Activated CD4-positive, alpha-beta T cell treated with anti-CD3 and anti-CD28 coated beads for 48 hours (primary cell): ENCODE measurements at places on chromosomes 2 and 18.
A peak's percentile ranks its signal among the peaks of the same experiment; 100 is the strongest.

DNA sequence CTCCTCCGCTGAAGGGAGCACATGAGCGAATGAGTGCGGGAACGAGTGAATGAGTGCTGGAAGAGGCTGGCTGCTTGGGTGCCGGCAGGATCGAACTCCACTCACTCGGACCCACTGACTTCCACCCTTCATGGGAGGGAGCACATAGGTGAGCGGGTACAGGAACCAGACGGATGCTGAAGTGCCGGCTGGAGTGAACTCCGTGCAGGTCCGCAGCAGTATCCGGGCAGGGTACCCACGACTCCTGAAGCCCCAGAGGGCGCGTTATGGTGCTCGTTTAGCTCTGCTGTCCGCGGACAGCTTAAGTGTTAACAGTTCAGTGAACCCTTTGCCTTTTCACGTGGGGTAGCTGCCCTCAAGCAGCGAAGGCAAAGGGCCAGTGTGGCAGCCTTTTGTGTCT, 23.2 kb downstream of the RPRM start:
- DNase-seq, result no peak

DNA sequence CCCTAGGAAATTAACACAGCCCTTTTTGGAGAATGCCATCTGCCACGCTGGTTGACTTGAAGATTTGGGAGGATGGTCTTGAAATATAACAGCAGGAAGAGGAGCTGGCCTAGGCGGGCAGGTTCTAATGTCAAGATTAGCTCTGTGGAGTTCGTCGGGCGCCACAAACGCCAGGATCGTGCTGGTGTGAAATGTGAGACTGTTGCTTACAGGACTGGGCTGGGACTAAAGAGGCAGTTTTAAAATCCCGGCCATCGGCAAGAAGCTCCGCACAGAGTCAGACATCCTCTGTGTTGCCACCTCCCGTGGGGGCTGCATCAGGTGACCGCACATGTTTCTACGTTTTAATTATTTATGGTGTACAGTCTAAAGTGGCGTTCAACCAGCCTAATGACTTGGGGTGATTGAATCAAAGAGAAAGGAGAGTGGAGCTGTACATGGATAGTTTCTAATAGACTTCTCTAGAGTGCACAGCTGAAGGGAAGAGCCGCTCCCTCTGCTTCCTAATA, 99.4 kb upstream of the BCL11A start:
- DNase-seq, result no peak

DNA sequence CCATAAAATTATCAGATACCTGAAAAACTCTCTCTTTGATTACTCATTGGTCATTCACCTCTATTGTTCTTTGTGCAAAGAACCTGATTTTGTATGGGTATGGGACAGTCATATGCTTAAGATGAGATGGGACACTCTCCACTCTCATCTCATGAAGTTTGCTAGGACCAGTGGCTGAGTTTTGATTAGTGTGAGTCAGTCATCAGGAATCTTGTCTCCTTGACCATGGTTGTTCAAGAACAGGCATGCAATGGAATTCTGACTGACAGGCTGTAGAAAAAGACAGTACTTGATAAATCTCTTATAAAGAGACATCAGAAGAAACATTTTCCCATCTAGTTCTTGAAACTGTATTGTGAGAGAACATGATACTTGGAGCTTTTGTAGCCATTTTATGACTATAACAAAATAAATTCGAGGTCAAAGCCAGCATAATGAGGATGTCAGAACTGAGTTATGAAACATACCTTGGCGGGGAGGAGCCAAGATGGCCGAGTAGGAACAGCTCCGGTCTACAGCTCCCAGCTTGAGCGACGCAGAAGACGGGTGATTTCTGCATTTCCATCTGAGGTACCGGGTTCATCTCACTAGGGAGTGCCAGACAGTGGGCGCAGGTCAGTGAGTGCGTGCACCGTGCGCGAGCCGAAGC, 367.0 kb downstream of the NR4A2 start:
- no peak for DNase-seq

DNA sequence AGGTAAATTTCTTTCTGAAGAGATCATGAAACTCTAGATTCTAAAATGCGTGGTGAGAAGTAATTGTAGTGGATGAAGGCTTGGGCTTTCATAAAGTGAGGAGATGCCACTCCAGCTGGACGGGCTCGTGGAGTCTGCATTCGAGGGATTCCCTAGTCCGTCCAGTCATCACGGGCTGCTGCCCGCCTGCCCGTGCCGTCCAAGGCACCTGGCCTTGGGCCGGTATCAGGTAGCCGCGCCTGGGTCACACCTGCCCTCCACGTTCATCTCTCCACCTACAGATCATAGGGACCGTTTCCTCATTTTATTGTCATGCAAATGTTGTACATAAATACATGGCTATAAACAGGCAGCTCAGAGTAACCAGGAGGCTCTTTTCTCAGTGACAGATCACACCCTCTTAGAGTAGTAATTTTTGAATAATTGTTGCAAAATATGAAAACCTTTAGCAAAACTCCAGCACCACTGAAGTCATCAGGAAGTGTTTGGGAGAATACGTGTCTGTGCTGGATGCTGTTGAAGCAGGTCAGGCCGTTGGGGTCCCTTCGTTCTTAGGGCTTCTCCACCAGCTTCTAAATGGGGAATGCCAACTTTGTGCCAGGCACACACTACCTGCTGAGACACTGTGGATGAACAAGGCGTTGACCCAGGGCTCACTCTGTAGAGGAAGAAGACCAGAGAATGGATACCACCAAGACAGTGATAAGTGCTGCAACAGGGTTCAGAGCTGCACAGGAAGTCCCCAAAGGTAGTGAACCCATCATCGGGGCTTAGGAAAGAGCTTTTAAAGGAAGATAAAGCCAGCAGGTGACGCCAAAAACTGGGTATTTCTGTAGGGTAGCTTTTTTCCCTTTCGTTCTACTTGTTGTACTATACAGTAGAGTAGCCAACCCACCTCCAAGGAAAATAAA, 112.5 kb downstream of the FAM210A start:
- no peak for DNase-seq

- DNase-seq, result peak; percentile 92
Observed at GRCh38 chr2:203706403-203706802, at the start of gene CD28. Gene CD28 (plus strand): TSS chr2:203706639. CDS start chr2:203706697, 58 bp downstream.

- peak; percentile 62 for DNase-seq
Observed at GRCh38 chr2:202871300-202872141, at the start of gene ICA1L. Gene ICA1L (minus strand): TSS chr2:202871766. CDS start chr2:202829009, 42,757 bp downstream.

- DNase-seq, result no peak
Observed at GRCh38 chr2:16726147-16726546, 60.5 kb upstream of the CYRIA start.

DNA sequence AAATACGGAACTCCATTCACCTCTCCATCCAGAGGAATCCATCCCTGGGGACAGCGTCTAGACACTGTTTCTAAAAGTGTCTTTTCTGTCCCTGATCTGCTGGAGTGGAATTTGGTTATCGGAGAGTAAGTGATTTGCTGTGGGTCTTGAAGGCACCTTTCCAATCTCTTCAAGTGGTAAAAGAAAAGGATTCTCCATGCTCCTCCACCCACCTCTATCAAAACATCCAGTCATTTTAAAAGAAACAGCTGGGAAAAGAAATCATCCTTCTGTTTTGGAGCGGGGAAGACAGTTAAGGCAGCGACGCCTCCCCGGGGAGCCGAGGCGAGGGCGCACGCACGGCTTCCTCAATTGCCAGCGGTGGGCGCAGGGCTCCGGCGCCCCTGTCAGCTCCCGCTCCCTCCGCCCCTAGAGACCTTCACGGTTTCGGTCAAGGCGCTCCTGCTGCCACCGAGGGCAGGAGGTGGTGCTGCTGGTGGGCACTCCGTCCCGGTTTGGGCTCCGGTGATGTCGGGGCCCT, 547 bp downstream of the SLC35F5 start:
- peak; percentile 54 for DNase-seq

GRCh38 chr2:67985586-67985985, 77.2 kb downstream of the C1D start:
- DNase-seq, result no peak

- no peak for DNase-seq
Observed at GRCh38 chr18:463827-464541, 36.5 kb downstream of the COLEC12 start.

DNA sequence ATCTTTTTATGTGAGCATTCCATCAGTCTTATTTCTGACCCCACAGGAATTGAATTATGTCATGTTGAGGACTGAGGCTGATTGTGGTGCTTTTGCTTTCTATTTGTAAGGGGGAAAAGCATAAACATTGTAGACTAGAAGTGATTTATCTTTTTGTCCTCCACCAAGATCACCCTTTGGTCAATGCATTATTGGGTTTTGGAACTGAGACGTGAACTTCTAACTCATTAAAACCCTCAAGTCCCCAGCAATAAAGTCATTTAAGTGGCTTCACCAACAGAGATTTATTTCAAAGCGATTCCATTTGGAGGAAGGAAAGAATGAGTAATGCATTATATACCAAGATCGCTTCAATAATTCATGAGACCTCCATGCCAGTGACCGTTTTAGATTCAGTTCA, 75.5 kb upstream of the TXNDC2 start:
- DNase-seq, result no peak

GRCh38 chr2:198073253-198073652, 268.9 kb downstream of the PLCL1 start:
- DNase-seq, result no peak

GRCh38 chr2:158762336-158762735, 32.8 kb upstream of the DAPL1 start:
- DNase-seq, result no peak

- DNase-seq, result no peak
Observed at GRCh38 chr18:43866696-43867095, 589.4 kb upstream of the SYT4 start.

GRCh38 chr2:160876765-160877164, 283.5 kb upstream of the TANK start:
- DNase-seq, result no peak

- no peak for DNase-seq
Observed at GRCh38 chr18:64127172-64127571, 21.7 kb downstream of the LINC00305 start.

DNA sequence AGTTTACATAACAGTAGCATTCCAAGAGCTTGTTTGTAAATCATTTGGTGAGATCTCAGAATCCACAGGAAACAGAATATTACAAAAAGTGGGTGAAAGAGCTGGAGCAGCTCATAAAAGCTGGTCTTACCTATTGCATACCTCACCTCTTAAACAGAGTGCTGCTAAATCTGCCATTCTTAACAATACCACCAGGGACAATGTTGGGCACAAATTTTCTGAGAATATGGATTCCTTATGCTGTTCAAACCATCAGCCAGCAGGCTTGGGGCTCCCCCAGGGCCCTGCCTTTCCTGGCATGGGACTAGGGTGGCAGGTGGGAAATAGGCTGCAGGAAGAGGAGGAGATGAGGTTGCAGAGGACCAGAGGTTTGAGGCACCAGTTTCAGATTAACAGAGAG, 55.6 kb downstream of the TGFA start:
- no peak for DNase-seq

DNA sequence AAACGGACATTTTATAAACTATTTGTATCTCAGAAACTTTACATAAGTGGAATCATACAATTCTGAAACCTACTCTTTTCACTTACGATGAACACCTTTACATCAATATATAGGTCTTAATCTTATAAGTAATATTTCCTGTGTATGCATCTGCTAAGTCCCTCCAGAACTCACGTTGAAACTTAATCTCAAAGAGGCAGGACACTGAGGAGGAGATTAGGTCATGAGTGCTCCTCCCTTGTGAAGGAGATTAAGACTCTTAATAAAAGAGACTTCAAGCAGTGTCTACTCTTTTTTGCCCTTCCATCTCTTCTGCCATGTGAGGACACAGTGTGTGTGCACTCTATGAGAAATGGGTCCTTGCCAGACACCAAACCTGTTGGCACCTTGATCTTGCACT, 94.7 kb upstream of the CDKL4 start:
- DNase-seq, result no peak

- DNase-seq, result peak; percentile 12
Observed at GRCh38 chr2:86584151-86584913, 21.1 kb upstream of the CHMP3 start.

- DNase-seq, result no peak
Observed at GRCh38 chr2:176763130-176763529, 449.5 kb upstream of the HNRNPA3 start.
